ENCODE measurements at places on chromosomes 3 and 15.

GRCh38 chr3:58161435-58162398 lies 49.1 kb downstream of the DNASE1L3 start:
- DNase-seq = peak; percentile 76

GRCh38 chr3:123653221-123653682 lies 68.4 kb upstream of the HACD2 start:
- peak; percentile 67 for DNase-seq

- no peak for DNase-seq
Measured at GRCh38 chr15:80846031-80846815, 67.1 kb downstream of the CEMIP start.

- no peak for DNase-seq
Measured at GRCh38 chr15:30962079-30962478, 29.3 kb downstream of the MTMR10 start.

DNA sequence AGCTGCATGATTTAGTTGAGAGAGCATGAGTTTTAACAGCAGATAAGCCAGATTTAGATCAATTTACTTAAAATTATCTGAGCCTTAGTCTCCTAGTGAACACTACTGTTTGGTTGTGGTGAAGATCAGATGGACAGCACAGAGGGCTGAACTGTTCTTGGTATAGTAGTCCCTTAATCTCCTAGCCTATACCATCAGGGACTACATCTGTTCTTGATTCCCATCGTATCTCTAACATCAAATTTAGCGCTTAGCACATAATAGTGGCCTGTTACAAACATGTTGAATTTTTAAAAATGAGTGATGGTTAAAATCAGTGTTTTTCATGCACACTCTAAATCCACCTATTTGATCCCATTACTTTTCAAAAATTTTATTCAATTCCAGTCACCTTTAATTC lies 507.7 kb downstream of the GRM7 start:
- no peak for DNase-seq

DNA sequence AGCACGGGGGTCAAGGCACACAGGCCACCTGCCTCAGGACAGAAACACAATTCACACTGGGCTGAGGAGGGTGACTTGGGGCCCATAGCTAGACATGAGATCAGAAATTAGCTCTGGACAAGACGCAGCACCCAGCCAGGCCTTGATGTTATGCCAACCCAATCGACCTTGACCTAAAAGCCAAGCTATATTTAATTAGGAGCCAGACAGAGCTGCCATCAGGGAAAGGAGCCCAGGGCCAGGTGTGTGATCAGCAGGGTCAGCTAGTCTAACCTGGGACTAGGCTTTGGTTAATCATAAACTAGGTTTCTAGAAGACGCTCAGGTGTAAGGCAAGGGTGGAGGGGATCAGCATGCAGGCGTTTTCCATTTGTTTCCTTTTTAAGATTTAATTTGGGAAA lies 23.9 kb upstream of the SLC25A36 start:
- no peak for DNase-seq

- DNase-seq = no peak
Measured at GRCh38 chr3:125965505-125965904, 3.5 kb upstream of the ROPN1B start.

- peak; percentile 88 for DNase-seq
Measured at GRCh38 chr15:67967871-67968431, 86.2 kb upstream of the PIAS1 start.

GRCh38 chr3:12155264-12155663 lies 3.4 kb downstream of the TIMP4 start:
- no peak for DNase-seq

DNA sequence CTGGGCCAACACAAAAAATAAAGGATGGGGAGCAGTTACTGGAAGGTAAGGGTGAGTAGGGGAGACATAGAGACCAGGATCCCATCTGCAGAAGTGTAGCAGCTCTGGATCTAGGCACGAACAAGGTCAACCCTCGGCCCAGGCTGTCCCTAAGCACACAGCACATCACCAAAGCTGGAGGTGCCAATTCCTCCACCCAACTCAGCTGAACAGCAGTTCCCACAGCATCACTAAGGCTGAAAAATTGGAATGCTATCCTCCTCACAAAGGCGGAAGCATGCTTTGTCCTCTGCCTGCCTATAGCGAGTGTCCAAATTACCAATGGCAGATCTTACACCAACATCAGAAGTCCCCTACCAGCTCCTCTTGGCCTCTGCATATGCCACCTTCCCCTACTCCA lies 33.9 kb downstream of the OSBPL10 start:
- DNase-seq = no peak

DNA sequence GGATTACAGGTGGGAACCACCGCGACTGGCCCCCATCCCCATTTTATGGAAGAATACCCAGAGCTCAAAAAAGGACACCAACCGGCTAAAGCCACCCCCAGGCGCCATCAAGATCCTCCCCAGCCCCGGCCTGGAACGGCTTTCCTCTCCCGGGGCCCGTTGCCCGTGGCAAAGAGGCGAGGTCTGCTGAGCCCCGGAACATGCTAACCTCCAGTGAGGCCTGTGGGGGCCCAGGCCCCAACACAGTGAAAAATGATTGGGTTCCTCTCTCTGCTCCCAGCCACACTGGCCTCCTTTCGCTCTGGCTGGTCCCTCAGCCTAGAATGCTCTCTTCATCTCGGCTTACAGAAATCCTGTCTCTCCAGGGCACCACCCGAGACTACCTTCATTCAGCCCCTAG lies 46.5 kb upstream of the SMAD6 start:
- DNase-seq = no peak

DNA sequence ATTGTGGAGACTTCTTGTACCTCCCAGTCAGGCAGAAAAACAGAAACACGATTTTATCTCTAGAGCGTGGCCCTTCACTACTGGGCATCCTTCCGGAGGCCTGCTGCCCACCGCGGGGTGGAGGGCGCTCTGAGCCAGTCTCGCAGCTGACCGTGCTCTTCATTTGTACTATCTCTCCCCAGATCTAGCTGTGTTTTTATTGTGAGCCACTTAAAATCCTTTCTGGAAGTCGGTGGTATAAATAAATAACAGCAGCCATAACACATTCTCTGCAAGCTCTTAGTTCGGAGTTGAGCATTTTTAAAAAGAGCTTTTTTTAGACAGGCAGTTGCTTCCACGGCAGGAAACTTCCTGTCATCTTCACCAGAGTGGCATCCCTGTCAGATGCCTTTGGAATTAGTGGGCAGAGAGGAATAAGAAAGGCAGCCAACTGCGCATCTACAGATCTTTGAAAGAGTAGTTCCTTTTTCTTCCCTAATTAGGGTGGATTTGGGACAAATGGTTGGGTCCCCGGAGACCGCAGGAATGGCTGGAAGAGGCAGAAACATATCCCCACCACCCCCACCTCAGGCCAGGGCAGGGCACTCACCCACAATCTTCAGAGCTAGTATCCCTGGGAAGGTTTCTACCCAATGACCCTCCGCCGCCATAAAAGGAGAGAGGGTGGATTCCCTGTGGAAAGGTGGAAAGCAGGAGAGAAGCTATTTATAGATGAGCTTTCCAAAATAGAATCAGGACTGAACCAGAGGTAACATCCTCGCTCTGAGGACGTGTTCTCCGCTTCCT lies 91.1 kb downstream of the TOP2B start:
- no peak for DNase-seq

DNA sequence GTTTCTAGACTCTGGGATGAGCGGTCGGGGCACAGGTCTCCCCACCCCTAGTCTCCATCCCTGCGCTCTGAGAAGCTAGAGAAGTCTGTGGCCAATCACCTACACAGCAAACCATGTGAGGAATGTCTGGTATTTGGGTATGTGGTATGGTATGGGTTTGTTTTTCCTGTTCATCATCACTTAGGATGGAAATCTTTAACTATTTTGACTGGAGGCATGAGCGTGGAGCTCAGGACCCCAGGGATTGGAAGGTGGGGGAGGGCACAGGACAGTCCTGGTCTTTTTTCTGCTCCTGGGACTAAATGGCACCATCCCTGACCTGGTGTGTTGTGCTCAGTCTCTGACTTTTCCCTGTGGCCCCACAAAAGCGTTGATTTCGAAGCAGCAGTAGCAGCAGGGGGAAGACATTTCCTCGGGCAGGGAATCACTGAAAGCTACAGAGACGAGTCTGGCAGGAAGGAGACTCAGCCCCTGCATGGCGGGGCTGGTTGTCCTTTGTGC lies 191.7 kb upstream of the TPM1 start:
- DNase-seq = no peak

GRCh38 chr15:77959432-77959879 lies 118.1 kb downstream of the TBC1D2B start:
- peak; percentile 89 for DNase-seq

GRCh38 chr15:83106994-83107840 lies at the start of gene TM6SF1:
TSS of gene TM6SF1 (plus strand) at chr15:83107645. CDS start at chr15:83107681, 36 bp downstream.
- peak; percentile 36 for DNase-seq

GRCh38 chr3:4629095-4630007 lies 136.2 kb downstream of the ITPR1 start:
- no peak for DNase-seq

DNA sequence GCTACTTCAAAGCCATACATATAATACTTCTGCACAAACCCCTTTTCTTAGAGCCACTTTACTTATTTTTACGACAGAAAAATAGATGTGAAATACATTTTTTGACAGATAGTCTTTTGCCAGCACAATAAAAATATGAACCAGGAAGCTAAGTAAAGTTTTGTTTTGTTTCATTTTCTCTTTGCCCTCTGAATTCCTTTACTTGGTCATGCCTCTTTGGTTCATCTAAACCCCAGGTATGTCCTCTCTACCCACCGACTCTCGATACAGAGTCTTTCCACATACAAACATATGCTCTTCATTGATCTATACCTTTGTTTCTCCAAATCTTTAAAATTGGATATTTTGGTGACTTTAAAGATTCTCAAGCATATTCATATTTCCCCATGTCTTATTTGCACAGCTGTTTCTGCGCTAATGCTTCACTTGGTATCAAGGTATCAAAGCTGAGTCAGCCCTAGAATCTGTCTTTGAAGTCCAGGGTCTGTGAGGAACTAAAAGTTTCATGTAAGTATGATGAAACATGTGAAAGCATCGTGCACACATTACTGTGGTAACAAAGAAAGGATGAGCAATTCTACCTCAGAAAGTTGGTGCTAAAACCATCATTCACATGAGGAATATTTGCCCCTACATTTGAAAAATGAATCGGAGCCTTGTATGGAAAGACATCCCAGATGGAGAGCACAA lies 845.4 kb downstream of the NAALADL2 start:
- DNase-seq = no peak

- no peak for DNase-seq
Measured at GRCh38 chr15:59396679-59397078, 24.0 kb upstream of the MYO1E start.

GRCh38 chr15:36527235-36528162 lies 51.9 kb upstream of the CDIN1 start:
- no peak for DNase-seq

- DNase-seq = peak; percentile 38
Measured at GRCh38 chr3:176293276-176293675, 904.0 kb downstream of the TBL1XR1 start.

GRCh38 chr3:195041871-195042742 lies 228.9 kb downstream of the XXYLT1 start:
- no peak for DNase-seq

DNA sequence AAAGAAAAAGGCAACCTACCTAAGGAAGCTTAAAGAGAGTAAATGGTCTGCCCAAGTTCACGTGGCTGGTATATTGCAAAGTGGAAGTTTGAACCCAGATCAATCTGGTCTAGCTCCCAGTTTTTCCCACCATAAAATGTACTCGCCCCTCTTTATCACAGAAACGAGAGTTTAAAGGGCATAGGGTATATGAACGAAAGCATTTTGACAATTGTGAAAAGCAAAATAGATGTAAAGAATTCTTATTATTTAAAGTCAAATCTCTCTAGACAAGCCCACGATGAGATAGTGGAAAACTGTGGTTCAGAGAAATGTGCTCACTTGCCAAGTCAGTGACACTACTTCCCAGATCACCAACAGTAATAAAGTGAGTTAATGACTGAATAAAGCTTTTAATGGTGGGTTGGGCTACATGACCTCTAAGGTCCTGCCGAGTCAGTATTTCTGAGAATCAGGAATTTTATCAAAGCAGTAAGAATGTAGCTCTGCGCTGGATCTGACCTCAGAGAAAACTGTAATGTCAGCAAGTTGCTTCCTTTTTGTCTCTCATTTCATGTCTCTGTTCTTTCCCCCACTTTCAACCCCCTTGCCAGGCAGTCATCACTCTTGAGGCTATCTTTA lies 23.3 kb upstream of the NEO1 start:
- DNase-seq = no peak

GRCh38 chr15:70516408-70517193 lies 246.8 kb downstream of the UACA start:
- DNase-seq = no peak

- no peak for DNase-seq
Measured at GRCh38 chr15:90362936-90363212, 10.8 kb downstream of the ZNF774 start.

DNA sequence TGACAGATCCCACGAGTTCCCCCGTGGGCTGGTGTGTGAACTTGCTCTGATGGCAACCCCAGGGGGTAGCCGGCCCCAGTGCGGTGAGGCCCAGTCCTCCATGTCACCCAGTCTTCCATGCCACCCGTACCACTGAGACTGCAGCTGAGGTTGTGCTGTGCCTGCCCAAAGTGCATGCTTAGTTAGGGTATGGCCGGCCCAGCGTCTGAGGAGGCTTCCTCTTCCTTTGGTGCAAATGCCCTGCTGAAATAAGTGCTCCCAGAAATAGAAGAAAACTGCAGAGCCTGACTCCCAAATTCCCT lies 31.5 kb downstream of the MGLL start:
- DNase-seq = no peak

GRCh38 chr3:105733356-105733755 lies 135.5 kb downstream of the CBLB start:
- DNase-seq = no peak

- no peak for DNase-seq
Measured at GRCh38 chr3:10648181-10648580, 142.8 kb upstream of the ATP2B2 start.

DNA sequence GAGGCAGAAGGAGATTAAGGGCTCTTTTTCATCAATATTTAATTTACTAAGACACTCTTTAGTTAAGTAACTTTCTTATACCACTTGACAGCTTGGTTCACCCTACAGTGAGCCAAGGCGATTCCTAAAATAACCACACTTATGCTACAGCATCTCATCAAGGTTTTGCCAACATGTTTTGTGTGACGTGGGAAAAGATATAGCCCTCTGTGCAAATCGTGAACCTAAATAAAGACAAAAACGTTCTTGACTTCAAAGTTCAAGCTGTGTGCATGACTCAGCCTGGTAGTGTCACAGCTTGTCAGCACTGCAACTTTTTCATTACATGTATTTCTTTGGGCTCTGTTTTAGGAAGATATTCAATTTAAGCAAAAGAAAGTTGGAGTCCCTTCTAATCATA lies 297.0 kb upstream of the EPHA3 start:
- DNase-seq = no peak

GRCh38 chr3:176302271-176302670 lies 895.0 kb downstream of the TBL1XR1 start:
- DNase-seq = no peak

Measured in femur (tissue), 1 donor.